ENCODE measurements at places on chromosomes 6 and 20.

DNA sequence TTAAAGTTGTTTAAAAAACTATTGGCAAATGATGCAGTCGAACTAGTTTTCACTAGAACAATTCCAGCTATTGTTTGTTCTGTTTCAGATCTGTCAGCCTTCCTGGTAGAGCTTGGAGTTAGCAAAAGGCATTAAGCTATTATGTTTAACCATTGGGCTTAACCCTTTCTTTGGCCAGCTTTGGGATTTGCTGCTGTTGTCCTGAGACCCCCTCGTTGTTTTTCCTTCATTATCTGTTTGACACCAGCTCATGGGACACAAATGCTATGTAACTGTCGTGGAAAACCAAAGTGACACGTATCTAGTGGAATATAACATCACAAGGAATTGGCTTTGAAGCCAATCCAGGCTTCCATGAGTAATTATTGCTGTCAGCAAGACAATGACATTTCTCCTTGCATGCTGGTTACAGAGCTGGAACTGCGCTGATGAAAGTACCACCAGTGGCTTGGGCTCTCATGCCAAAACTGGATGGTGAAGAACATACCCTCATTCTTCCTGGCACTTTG lies 96.0 kb downstream of the EYA2 start:
- DNase-seq: no peak

GRCh38 chr6:39197922-39198500 lies 31.3 kb downstream of the KCNK5 start:
- DNase-seq: no peak

GRCh38 chr20:35363190-35363589 lies 48.6 kb downstream of the UQCC1 start:
- DNase-seq: no peak

DNA sequence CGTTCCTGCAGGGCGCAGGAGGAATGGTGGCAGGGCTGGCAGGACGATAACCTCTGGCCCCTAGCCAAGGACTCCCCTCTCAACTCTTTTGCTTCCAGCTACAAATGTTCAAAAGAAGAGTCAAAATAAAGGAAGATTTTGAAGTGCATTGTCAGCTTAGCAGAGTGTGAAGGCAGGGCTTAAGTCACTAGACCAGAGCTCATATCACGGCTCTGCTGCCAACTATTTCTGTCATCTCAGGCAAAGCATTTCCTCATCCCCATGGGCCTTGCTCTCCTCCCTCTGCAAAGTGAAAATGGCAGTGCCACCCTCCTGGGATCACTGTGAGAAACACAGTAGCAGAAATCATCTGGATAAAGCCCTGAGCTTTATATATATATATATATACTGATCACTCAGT lies 36.7 kb downstream of the CFAP61 start:
- no peak for DNase-seq

GRCh38 chr6:43517505-43518357 lies 842 bp downstream of the POLR1C start:
- DNase-seq: no peak

DNA sequence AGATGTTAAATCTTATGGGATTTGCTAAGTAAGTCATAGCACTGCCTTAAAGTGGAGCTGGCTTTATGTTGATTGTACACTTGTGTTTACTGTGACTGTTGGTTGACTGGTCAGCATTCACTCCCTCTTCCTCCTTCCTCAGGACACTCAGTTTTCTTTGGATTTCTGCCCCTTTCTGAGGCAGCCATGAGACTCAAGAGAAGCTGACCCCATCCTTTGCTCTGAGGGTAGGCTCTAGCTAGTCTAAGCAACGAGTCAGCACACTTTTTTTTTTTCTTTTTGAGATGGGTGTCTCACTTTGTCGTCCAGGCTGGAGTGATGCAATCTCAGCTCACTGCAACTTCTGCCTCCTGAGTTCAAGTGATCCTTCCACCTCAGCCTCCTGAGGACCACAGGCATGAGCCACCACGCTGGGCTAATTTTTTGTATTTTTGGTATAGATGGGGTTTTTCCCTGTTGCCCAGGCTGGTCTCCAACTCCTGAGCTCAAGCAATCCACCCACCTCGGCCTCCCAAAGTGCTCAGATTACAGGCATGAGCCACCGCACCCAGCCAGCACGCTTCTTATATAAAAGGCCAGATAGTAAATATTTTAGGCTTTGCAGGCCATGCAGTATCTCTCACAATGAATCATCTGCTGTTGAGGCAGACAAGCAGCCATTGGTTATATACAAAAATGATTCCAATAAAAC lies 191.4 kb downstream of the NFATC2 start:
- DNase-seq: peak; percentile 52

DNA sequence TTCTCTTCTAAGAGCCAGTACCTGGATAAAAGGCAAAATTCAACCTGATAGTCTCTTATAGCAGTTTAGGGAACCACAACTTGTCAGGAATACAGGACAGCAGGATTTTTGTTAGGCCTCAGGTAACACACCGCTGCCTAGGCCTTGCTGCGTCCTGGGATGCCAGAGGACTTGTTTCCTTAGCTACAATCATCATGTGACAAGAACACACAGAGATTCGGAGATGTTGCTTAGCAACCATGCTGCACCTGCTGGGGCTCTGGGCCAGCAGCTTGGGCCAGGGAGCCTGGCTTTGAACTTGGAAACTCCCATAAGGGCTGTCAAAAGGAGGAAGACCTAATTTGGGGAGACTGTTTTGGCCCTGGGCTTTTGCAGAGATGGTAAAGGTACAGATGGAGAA lies 36.1 kb upstream of the CHD6 start:
- no peak for DNase-seq

GRCh38 chr20:50111829-50112495 lies 988 bp downstream of the UBE2V1 start:
- DNase-seq: no peak

GRCh38 chr6:113825781-113826180 lies 31.4 kb upstream of the MARCKS start:
- peak; percentile 62 for DNase-seq

- DNase-seq: no peak
These were observed 628.9 kb downstream of the HTR1B start for GRCh38 chr6:76834399-76834798.

DNA sequence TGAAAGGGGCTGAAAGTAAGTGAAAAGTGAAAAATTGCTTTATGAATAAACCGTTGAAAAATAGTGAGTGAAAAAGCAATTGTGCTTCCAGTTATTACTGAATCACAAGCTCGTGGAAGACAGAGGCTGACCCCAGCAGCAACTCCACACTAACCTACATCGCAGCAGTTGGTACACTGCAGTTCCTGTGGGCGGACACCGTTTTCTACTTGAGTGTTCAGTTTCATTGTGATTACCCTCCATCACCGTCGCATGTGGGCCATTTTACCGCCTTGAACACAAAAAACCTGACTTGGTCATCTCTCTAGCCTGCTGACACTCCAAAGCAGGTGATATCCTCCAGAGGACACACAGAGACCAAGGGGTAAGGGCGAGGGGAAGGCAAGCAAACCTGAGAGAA lies 28.4 kb downstream of the PRDM1 start:
- DNase-seq: no peak

DNA sequence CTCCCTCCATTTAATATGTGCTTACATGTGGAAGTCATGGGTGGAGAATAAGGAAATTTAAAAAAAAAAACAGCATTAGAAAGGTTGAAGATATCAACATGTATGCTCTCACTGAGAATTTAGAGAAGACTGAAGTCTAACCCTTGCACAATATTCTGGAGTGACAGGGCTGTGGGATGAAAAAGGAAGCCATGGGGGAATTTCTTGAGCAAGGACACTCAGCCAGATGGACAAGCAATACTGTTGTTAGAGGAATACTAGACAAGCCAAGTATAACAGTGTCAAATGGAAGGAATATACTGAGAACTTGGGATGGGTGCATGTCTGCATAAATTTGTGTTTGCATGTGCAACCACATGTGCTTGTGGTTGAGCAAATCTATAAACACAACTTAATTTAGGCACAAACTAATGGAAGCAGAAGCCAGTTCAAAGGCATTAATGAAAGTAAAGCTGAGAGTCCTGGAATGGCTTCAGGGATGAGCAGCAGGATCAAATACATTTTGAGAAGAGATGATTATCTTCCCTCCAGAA lies 119.7 kb downstream of the ADGRB3 start:
- DNase-seq: no peak

GRCh38 chr6:109891924-109892323 lies 86.2 kb upstream of the GPR6 start:
- DNase-seq: no peak

DNA sequence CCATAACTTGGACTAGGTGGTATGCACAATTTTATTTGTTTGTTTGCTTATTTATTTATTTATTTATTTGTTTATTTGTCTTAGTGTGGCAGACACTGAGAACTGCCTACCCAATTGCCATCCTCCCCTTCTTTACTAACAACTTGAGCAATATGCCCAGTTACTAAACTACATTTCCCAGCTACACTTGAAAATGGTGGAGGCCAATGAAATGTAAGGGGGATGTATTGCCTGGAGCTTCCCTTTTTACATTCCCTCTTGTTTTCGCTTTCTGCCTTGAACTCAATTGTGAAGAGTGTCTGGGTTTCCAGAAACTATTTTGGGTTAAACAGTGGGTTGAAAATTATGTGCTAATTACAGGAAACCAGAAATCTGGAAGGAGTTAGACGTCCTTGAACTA lies 152.7 kb upstream of the FKBP1C start:
- no peak for DNase-seq

DNA sequence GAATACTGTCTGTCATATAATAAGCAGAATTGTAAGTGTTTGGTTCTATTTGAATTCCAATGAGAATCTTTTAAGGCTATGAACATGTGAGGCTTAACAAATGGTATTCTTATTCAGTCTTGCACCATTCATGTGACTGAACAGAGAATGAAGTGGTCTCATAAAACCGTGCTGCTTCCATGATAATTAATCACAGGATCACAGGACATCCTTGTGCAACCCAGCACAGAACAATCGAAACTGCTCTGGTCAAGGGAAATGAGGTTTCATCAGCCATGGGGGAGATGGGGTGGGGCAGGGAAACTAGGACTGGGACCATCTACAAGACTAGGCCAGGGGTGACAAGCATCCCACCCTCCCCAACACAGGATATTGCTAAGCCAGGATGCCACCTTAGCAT lies 6.0 kb downstream of the PPIL6 start:
- no peak for DNase-seq

DNA sequence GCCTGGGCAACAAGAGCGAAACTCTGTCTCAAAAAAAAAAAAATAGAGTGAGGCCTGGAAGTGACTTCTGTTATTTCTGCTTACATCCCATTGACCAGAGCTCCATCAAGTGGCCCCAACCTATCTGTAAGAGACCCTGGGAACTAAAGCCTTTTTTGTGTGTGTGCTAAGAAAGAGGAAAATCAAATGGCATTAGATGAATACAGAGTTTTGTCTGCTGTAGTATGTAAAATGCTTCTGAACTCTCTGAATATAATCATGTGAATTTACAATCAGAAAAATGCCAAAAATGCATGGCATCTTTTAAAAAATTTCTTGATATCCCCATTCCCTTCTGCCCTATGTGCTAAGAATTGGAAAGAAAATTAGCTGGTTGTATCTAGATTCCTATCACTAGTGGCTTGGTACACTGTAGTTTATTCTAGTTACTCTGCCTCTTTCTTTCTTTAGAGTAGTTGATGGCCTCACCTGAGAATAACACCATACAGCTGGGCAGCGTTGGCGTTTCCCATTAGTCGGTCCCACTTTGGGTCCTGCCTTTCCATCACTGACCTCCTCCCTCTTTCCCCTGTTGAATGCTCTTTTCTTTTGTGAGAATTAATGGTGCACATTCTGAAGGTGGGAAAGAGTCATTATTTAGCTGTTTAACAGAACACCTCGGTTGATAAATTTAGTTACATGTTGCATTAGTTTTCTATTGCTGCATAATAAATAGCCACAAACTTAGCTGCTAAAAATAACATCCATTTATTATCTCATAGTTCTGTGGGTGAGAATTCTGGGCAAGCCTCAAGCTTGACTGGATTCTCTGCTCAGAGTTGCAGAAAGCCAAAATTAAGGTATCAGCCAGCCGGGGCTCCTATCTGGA lies 38.2 kb downstream of the SAMD5 start:
- DNase-seq: no peak

DNA sequence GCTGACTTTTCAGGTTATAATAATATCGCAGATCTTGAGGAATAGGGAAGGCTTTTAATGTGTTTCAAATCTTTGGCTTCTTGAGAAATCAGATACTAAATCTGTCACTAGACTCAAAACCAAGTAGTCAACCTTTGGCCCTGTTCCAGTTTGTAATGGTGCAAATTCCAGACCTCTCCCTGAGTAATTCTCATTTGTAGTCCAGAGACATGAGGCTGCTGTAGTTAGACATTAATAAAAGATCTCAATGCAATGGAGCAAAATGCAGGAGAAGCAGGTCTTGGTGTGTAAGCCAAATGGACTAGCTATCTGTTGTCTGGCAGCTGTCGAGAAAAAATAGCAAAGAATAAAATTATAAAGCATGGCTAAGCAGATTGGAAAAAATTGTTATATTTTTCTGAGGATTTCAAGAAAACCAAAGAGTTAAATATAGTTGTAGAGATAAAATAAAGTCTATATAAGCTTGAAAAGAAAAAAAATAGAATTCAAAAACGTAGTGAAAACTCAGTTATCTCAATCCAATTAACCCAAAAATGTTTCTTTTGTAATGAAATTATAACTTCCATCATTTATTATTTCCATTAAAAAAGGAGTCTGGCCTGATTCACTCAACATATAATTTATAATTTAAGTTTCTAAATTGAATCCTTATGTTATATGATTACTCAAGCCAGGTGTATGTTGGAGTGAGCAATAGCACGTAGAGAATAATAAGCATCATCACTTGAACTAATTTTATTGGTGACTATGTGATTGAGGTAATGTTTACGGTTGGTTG lies 161.5 kb upstream of the ADGRB3 start:
- peak; percentile 60 for DNase-seq
